Gastroesophageal sphincter (tissue), 4 donors: ENCODE measurements at places on chromosomes 1 and 21. TPM values are rescaled to one million over a fixed set of nuclear protein-coding genes. Genes with fewer than 3 reads are reported as not detected.
A peak's percentile ranks its signal among the peaks of the same experiment; 100 is the strongest.

HRNR gene
- not detected for total RNA-seq

FAM229A gene
- 3.4 TPM for total RNA-seq

C2CD4D gene
- total RNA-seq, result not detected

TMEM50B gene
- total RNA-seq, result 91.4 TPM

MPZ gene
- total RNA-seq, result 7.7 TPM

CHIA gene
- total RNA-seq, result not detected

CHI3L2 gene
- total RNA-seq, result 13.1 TPM

IPO13 gene
- 25.8 TPM for total RNA-seq

HSD3B1 gene
- not detected for total RNA-seq

ZMPSTE24 gene
- 61.3 TPM for total RNA-seq

BRINP2 gene
- 3.3 TPM for total RNA-seq

KRTAP10-2 gene
- total RNA-seq, result not detected

GUCA2B gene
- total RNA-seq, result not detected

CFAP141 gene
- total RNA-seq, result not detected

CDA gene
- 4.3 TPM for total RNA-seq

BGLAP gene
- 0.54 TPM for total RNA-seq

- no peak for ATAC-seq
Observed at GRCh38 chr1:196461521-196461920, 146.7 kb downstream of the KCNT2 start.

GRCh38 chr1:113266788-113267187 is 123.5 kb upstream of the MAGI3 start:
- ATAC-seq, result no peak

- no peak for ATAC-seq
Observed at GRCh38 chr1:36609241-36610027, 126.7 kb upstream of the CSF3R start.

GRCh38 chr1:43235040-43235439 is 34.7 kb upstream of the TMEM125 start:
- ATAC-seq, result no peak

DNA sequence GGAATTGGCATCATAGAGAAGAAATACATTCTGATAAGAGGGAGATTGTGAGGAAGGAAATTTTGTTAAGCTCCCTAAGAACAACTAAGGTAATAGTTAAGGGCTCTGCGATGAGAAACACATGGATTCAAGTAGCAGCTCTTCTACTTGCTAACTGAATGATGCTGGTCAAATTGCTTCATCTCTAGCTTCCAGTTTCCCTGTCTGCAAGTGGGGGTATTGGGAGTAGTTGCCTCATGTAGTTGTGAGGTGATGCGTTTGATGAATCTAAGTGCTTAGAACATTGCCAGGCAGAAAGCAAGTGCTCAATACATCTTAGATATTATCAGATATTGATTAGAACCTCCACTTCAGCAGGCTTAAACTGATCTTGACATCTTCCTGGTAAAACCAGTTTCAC is 84.8 kb downstream of the CD58 start:
- ATAC-seq, result no peak

GRCh38 chr1:38944547-38944946 is 2.9 kb upstream of the RHBDL2 start:
- ATAC-seq, result no peak

- ATAC-seq, result no peak
Observed at GRCh38 chr1:177741476-177741875, 228.4 kb downstream of the SEC16B start.

DNA sequence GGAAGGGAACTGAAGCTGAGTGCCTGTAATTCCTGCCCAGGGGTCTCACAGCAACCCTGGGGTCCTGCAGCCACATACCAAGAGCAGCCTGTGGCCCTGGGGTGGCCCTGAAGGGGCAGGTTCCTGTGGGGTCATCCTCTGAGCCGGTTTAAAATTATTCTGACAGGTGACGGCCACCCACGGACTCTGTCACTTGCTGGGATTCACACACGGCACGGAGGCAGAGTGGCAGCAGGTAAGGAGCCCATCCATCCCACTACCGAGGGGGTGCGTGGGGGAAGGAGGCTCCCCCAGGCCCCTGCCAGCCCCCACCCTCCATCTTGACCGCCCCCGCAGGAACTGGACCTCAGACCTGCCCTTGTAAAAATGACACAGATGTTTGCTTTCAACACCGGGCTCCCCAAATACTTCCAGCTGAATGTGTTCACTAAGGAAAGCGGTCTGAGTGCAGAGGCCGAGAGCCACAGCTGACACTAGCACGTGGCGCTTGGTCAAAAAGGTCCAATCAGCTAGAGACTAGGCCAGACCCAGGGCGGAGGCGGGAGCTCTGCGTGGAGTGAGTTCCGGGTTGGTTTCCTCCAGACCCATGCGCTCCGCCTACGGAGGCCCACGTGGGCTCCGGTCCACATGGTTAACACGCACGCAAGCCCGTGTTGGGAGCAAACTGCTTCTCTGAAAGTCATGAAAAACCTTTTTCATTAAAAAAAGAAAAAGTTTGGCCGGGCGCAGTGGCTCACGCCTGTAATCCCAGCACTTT is 10.0 kb downstream of the YBEY start:
- ATAC-seq, result peak; percentile 92

DNA sequence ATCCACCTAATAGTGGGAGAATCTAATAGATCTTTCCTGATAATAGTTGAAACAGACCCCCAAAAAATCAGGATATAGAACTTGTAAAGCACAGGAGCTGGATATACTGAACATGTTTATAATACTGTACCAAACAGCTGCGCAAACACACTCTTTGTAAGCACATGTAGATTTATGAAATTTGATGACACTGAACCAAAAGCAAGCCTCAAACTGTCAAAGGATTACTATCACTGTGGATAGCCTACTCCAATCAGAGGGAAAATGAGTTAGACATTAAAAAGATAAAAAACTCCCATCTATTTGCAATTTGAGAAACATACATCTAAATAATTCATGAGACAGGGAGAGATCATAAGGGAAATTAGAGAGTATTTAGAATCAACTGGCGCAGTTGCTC is 26.1 kb downstream of the RCAN3 start:
- no peak for ATAC-seq

DNA sequence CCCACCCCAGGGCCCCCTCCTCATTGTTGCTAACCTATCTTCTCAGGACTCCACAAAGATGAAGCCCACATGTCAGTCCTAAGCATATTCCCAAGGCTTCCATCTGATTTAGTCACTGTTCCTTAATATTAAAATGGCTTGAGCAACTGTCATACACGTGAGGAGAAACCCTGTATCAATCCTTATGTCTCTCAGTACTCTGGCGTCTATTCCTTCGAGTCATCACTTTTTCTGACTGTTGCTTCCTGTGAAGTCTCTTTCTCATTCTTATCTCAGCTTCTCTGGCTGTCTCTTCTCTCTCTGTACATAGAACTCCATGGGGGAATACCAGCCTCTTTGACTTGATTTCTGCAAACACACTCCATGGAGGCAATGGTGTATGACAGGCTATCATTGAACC is 98.4 kb downstream of the C4BPA start:
- ATAC-seq, result no peak

GRCh38 chr1:213783893-213784292 is 203.9 kb upstream of the PROX1 start:
- no peak for ATAC-seq

DNA sequence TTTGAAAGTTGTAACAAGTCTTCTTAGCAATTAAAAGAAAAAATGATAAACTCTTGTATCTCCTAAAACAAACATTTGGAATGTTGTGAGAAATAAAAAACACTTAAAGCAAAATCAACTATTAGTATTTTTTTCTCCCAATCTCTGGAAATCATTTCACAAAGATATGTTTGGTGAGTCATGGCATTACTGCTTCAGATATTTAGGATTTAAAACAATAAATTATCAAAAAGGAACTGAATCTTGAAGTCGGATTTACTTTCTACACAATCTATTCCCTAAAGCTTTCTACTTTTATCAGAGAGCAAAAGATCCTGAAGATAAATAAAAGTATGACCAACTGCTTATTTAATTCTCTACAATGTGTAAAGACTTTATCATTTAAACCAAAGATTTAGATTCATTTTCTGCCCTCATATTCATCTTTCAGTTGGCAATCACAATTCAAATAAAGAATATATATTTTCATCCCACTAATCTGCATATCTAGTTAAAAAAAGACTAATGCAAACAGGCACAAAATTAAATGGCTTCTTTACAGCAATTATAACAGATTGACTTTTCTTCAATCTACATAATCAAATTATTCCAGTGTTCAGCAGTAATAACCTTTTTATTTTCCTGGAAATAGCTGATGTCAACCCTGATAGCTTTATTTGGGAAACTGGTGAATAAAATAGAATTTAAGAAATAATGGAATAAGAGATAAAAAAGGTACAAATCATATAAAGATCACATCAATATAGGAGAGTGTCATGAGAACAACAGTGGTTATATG is 230.0 kb downstream of the COP1 start:
- ATAC-seq, result no peak

DNA sequence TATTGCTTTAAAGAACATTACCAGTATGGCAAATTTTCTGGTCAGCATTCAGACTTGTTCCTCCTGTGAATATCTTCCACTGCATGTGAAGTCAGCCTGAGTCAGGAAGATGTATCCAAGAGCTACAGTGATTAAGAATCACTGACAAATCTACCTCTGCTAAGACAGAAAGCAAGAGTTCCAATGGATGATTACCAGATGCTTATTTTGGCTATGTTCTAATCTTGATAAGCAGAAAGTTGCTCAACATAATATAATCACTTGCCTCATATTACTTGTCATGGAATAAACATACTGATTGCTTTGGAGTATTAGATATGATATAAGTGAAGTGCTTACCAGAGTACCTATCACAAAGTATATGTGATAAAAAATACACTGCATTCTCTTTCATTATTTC is 738.1 kb downstream of the ADGRL2 start:
- peak; percentile 36 for ATAC-seq

GRCh38 chr1:55530749-55531478 is 315.8 kb upstream of the USP24 start:
- ATAC-seq, result no peak

DNA sequence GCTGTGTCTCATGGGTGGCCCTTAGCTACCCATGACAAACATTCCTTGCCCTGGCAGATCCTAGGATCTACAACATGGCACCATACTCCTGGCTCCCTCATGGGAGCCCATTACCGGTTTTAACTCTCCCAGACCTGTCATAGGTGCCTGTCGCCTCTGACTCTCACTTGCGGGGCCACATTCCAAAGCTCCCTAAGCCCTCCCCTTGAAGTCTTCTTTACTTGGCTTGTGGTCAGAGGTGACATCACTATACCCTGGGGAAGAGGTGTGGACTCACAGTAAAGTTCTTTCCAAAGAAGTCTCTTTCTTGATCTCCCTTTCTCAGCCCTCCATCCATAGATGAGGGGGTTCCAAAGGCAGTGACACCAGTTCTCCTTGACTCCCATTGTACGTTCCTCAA is 5.4 kb upstream of the SLAMF9 start:
- peak; percentile 26 for ATAC-seq

GRCh38 chr1:80457409-80457808 is 1343.3 kb upstream of the ADGRL2 start:
- ATAC-seq, result no peak

DNA sequence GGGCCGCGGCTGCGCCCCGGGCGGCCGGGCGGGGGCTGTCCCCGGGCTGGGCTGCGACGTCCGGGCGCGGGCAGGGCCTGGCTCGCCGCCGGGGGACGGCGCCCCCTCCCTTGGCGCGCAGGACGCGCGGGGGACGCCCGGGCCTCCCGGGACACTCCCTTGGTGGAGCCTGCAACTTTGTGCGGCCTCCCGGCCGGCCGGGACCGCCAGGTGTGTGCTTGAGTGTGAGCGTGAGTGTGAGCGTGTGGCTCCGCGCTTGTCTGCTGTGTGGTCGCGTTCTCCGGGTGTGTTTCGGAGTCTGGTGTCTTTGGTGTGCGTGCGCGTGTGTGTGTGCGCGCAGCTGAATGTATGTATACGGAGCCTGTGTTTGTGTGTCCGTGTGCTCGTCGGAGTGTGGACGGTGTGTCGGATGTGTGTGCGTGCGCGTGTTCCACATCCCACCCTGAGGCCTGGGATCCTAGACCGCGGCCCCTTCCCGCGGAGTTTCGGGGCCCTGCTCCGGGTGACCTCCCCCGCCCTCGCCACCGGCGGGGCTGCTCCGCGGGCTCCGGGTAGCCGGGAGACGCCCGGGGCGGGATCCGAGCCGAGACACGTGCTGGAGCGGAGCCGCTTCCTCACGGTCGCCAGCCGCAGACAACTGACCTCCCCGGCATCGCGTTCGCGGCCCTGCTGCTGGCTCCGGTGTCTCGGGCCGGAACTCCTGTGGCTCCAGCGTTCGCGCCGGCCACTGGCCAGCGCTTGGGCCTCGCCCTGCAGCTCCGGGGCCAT is 1.7 kb downstream of the PTPRU start:
- peak; percentile 32 for ATAC-seq

- ATAC-seq, result peak; percentile 6
Observed at GRCh38 chr21:41768437-41769042, 1.7 kb upstream of the RIPK4 start.

DNA sequence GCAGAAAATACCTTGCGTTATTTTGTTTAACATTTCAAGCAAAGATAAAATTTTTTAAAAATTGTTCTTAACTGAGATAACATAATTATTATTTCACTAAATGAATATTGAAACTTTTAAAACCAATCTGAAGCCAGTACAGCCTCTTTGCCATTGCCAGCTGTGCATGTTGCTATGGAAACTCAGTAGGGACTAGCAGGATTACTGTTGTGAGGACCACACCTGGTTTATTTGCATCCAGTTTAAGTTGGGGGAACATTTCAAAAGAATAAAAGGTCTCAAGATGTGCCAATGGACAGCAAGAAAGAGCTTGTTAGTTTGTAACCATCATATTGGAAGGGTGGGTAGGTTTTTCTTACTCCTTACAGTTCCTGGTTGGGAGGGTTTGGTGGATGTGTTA is 80.7 kb downstream of the POU2F1 start:
- ATAC-seq, result no peak

GRCh38 chr1:53660666-53661065 is 78.3 kb downstream of the GLIS1 start:
- ATAC-seq, result no peak

DNA sequence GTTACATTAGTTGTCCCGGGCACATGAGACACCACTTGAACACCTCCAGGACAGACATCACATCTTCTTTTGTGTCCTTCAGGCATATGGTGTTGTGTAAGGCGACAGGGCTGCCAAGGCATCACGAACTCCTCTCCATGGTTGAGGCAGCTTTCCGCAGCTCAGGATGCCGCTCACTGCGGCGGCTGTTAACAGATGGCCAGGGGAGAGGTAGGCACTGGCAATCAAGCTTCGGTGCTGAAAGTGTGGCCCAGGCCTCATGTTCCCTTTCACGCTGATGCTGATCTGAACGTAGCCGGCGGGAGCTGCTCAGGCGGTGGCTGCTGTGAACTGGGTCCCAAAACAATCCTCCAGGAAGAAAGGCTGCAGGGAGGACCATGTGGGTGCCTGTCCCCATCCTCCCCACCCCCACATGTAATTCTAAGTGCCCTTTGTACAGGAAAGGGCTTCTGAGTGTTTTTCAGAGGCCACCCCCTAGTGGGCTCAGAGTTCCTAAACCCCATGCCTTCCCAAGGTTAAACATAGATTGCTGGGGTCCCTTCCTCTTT is 287.1 kb upstream of the AJAP1 start:
- ATAC-seq, result no peak

DNA sequence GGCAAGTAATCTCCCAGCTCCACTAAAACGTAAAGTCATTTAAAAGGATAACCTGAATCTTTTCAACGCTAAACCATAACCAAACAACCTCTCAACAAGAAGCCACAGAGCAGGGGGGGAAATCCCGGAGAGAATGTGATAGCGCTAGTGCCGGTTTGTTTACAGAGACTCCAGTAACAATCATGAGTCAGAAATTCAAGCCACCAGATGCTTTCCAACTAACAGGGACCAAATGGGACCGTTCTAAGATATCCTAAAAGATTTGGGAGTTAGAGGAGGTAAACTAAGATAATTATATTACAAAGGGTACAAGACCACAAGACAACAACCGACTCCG is 825 bp downstream of the DCAF8 start:
- no peak for ATAC-seq

- no peak for ATAC-seq
Observed at GRCh38 chr21:42051788-42052187, 19.3 kb upstream of the UMODL1 start.
